ENCODE measurements at places on chromosomes 7 and 10.

DNA sequence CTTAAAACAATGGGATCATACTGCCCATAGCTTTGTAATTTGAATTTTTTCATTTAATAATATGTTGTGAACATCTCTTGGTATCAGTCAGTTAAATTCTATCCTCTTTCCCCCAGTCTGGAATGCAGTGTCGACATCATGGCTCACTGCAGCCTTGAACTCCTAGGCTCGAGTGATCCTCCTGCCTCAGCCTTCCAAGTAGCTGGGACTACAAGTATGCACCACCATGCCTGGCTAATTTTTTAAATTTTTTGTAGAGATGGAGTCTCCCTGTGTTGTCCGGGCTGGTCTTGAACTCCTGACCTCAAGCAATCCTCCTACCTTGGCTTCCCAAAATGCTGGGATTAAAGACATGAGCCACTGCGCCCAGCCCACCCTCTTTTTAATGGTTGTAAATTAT, 34.6 kb downstream of the MPLKIP start:
- DNase-seq = no peak

DNA sequence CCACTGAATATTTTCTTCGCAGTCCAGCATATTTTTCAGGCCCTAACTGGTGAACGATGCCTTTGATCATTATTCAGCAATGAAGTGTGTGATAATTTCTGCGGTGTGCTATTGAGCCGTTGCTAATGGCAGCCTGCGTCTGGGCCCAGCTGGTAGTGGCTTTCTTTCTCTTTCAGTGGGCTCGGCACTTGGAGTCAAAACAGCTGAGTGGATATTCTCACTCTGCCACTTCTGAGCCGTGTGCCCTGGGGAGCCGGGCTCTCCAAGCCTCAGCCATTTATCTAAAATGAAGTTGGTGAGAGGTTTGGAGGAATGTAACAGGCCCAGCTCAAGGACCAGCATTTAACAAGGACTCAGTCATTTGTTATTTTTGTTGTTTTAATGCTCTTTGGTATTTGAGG, 87.5 kb upstream of the IFRD1 start:
- DNase-seq = no peak

GRCh38 chr10:127148933-127149220, 47.5 kb downstream of the INSYN2A start:
- DNase-seq = peak; percentile 28

GRCh38 chr7:102318482-102318971, 31.9 kb downstream of the SH2B2 start:
- no peak for DNase-seq

GRCh38 chr7:68684246-68684839, 913.9 kb upstream of the AUTS2 start:
- no peak for DNase-seq

DNA sequence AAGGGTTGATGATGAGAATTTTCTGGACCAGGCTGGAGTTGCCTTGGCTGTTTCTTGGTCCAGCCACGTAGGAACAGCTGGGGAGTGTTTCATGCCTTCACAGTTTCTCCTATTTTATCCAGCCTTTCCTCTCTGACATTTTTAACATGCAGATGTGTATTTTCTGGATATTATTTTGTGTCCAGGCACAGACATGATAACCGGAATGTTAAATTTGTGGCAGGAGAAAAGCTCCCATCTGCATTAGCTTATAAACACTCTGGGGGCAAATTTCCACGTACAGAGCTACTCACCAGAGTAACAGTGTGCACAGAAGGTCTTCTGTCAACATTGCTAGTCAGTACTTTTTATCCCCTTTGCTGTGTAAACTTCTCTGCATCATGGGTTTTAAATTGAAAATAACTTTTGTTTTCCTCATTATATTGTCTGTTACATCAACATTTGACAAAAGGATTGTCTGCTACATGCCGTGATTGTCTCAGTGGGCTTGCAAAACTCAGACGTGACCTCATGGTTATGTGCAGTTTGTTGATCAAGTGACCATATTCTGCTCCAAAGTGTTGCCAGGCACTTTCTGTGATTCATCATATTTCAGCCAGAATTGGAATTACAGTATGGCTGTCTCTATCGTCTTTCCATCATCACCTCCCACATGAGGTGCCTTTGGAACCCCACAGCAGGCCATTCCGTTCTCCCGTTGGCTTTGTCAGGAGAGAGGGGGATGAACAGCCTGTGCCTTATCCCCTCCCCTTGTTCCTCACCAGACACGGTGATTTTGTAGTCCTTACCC, 41.4 kb downstream of the INSYN2A start:
- DNase-seq = no peak

- no peak for DNase-seq
Observed at GRCh38 chr7:3495530-3495929, 194.5 kb downstream of the SDK1 start.

DNA sequence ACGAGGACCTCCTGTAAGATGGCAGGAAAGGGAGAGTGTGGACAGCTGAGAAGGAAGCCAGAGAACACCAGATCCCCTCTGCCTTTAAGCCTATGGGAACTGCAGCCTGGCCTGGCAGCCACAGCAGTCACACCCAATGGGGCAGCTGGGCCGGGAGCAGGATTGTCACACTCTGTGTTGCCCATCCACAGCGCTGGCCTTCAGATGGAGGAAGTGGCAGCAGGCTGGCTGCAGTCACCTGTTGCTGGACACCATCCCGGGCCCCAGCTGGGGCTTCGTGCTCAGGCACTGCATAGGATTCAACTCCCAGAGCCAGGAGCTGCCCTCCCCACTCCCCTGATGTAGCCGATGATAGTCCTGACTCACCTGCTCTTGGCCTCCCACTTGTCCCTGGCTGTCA, 114.4 kb downstream of the COL13A1 start:
- no peak for DNase-seq

- DNase-seq = no peak
Observed at GRCh38 chr7:81666209-81666608, 103.6 kb downstream of the HGF start.

DNA sequence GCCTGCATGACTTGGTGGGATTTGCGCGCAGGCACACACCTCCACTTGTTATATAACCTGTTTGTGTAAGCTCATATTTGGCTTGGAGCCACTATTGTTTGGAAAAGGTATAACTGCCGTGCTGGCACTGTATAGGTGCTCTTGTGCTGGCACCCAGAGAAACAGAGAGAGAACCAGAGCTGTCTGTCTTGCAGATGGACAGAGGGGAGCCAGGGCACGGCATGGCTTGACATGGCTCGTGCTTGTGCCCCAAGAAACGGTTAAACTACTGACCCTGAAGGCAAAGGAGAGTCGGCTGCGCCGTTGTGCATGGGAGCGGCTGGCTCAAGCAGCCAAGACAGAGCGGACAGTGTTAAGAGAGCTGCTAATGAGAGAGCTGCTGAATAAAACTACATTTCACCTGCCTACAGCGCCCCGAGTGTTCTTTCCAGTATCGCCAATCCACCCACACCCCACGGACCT, 23.2 kb downstream of the RAPGEF5 start:
- DNase-seq = no peak

GRCh38 chr10:113648478-113648877, 15.4 kb downstream of the NRAP start:
- no peak for DNase-seq

DNA sequence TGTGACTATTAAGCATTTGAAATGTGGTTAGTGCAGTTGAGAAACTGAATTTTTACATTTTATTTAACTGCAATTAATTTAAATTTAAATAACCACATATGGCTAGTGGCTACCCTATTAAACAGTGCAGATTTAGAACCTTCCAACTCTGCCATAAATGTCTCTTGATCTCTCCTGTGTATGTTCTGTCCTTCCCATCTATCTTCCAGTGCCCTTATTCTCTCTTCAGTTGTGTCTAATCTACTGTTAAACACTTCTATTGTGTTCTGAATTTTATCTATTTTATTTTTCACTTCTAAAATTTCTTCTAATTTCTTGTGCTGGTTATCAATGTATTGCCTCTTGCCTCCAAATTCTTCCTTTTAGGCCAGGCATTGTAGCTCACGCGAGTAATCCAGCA, 105.0 kb downstream of the CUL2 start:
- no peak for DNase-seq

All from bone marrow (tissue), 2 donors.